ENCODE measurements at places on chromosomes 4 and X.

DNA sequence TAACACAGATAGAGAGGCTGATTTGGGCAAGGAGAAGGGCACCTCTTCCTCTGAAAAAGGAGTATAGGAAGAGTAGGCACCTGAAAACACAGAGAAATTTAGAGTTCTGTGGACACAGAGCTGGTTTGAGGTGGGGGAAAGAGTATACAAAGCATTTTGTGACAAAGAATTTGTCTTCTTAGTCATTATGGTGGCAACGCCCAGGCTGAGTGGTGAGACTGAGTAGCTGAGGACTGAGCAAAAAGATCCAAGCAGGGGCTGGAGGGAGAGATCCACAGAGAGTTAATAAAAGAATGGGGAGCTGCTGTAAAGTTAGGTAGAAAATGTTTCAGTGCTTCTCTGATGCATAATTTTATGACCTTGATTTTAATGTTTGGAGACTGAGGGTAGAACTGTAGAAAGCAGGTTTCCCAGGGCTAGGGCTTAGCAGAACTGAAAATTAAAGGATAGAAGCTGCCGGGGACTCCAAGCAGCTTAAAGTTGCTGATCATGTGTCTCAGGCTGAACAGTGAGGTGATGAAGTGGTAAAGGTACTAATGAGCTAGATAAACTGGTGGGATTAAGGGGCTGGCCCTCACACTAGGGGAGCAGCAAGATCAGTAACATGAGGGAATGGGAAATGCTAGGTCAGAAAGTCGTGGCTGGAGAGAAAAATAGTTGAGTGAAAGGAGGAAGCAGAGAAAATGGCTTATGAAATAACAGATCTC, 118.9 kb downstream of the CEP44 start:
- peak; percentile 63 for DNase-seq

DNA sequence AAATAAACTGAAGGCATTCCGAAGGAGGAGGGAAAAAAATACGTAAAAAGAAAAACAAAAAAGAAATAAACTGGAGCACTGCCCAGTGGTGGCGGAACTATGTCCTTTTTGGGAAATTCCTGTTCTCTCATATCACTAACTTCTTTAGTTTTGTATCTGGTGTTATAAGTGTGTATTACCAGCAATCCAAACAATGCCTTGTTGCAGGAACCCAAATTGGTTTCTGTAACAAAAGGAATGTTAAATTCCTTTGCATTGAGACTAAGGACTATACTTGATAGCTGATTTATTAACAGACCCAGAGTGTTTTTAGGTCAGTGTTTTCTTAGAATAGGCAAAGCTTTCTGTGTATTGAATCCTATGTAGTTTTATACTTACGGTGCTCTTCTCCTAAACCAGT, 6.6 kb downstream of the CCNG2 start:
- DNase-seq = no peak

- no peak for DNase-seq
Observed at GRCh38 chrX:63934791-63935190, 149.8 kb upstream of the ARHGEF9 start.

DNA sequence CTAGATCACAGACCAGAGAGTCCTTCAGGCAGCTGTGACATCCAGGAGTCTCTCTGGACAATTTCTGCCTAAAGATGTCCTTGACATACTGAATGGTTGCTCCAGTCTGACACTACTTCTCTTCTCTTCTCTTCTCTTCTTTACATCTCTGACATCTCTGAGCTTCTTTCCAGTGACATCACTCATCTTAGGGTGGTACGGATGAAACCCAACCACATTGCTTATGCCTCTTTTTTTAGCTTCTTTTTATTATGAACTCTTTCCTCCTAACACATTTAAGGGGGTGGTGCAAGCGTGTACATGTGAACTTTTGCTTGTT, 39.4 kb upstream of the IRF2 start:
- no peak for DNase-seq

DNA sequence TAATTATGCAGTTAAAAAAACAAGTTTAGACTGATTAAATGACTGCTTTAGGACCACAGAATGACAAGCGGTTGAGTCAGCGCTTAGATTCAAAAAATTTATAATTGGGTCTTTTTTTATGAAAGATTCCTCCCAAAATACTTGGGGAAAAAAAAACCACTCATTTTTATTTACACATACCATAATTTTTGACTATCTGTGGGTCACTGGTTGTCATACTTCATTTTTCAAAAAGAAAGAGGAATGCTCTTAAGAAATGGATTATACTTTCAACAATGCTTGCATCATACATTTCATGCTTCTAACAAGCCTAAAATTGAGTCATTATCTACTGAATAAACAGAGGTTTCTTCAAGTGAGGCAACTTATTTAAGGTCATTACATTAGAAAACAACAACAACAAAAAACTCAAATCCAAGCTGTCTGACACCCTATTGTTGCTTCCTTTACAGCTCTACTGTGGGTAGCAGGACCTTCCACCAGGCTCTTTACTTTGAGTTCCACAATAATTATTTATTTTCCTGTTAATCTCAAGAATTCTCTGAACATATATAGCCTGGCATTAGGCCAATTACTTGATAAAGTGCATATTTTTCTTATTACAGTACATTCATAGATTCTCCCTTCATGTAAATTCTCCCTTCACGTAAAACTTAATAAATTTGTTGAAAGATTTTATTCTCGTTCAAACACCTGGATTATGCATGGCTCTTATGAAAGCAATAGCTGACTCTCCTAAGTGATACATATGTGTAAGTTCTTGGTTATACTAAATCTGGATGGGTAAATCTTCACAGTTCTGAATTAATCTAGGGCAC, 445.5 kb downstream of the PCDH10 start:
- DNase-seq = no peak

GRCh38 chr4:114180481-114180880, 201.0 kb upstream of the ARSJ start:
- peak; percentile 15 for DNase-seq

DNA sequence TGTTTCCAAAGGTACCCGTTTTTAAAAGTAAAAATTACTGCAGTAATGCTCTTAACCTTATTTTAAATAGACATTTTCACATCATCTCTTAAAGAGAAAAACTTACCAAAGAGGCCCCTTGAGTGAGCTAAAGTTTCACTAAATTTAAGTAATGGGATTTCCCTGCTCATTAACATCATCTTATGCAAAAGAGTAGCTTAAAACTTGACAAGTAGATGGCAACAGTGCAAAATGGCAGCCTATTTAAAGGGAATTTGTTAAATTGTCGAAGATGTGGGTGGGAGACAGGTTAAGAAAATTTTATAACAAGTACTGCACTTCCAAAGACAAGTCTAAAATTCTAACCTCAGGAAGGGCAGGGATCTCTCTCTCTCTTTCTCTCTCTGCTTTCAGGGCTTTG, 271.7 kb upstream of the LDB2 start:
- DNase-seq = no peak

- DNase-seq = no peak
Observed at GRCh38 chr4:142519342-142519741, 326.8 kb downstream of the INPP4B start.

DNA sequence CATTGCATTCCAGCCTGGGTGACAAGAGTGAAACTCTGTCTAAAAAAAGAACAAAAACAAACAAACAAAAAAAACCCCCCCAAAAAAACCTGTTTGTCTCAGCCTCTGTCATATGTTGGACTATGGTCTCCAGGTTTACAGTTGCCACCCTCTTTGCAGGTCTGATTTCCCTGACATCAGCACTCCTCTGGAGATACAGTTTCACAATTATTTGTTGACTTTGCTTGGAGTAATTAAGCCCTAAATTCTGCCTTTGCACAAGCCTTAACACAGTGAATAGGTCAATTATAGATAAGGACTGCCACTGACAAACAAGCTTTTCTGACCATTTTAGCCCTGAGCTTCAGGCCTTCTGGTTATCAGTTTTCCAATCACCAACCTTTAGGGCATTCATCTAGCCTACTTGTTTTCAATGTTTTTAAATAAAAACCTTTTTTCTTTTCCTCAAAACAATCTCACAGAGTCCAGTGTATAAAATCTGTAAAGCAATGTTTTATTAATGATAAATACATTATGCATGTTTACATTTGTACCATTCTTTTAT, 20.4 kb upstream of the MAPK10 start:
- DNase-seq = no peak

DNA sequence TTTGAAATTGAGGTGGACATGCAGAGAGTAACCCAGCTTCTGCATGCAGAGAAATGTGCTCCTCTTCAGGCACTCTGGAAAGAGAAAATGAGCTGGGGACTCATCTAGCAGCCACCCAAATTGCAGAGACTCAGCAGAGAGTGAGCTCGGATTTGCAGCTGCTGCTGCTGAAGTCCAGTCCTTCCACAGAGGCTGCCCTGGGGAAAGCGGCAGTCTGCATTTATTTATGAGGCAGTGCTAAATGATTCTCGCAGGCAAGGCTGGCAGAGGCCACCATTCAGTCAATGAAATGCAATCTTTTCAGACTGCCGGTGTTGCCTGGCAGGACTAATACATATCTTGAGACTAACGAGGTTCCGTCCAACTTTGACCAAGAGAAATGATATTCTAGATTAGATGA, 404.8 kb downstream of the NLGN4X start:
- DNase-seq = no peak

Data from LoVo (cell line).